Amniotic stem cell (primary cell): ENCODE measurements at places on chromosomes 4 and X.

DNA sequence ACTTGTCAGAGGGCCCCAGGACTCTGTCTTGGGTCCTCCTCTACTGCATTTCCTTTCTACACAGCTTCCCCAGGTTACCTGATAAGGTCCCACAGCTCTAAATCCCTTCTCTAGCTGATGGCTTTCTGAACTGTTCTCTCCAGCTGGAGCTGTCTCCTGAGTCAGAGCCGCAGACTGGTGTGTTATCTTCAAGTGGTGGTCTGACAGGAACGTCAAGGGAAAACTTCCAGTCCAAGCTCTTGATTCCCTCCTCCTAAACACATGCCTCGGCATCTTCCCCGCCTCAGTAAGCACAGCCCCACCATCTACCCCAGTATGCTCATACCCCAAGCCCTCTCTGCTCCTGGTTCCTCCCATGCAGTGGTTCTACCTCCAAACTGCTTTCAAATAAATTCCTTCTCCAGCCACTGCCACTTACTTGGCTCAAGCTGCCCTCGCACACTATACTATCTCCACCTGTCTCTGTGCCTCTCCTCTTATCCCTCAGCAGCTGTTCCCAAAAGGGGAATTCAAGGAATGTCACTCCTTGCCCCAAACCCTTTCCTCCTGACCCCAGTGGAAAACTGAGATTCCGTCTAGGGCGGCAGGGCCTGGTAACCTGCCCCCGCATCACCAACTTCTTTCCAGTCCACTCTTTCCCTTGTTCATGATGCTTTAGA, 17.2 kb upstream of the CENPU start:
- DNase-seq: no peak

GRCh38 chr4:177802661-177803060, 360.4 kb upstream of the AGA start:
- DNase-seq: no peak

- no peak for DNase-seq
These were observed 13.4 kb downstream of the UFSP2 start for GRCh38 chr4:185412412-185412811.

- no peak for DNase-seq
These were observed 174.0 kb upstream of the IL15 start for GRCh38 chr4:141462361-141462760.

DNA sequence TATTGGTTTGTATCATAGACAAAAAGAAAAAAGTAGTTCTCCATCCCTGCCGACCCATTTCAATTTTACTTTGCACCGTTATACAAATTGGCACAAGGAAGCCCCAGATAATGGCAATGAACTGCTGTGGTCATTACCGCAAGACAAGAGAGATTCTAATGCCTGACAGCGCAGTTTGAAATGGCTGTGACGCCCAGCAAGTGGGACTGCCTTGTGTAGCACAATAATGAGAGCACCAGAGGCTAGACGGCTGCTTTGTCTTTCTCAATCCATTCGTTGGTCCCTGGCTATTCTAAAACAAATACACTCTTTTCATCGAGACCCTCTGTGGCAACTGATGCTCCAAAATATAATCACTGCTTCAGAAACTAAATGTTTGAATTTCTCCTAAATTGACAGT, 192.4 kb upstream of the NEIL3 start:
- DNase-seq: no peak

GRCh38 chr4:119025420-119025819, 110.2 kb upstream of the MYOZ2 start:
- DNase-seq: no peak

- no peak for DNase-seq
These were observed 3.3 kb downstream of the PQBP1 start for GRCh38 chrX:48901069-48901468.

GRCh38 chr4:90641861-90642599, 514.8 kb downstream of the CCSER1 start:
- no peak for DNase-seq

- DNase-seq: no peak
These were observed 4.0 kb downstream of the ADH5 start for GRCh38 chr4:99084595-99084994.

- no peak for DNase-seq
These were observed 20.8 kb downstream of the ATP5ME start for GRCh38 chr4:653080-653821.

- no peak for DNase-seq
These were observed 48.1 kb upstream of the ARHGEF6 start for GRCh38 chrX:136828830-136829229.

DNA sequence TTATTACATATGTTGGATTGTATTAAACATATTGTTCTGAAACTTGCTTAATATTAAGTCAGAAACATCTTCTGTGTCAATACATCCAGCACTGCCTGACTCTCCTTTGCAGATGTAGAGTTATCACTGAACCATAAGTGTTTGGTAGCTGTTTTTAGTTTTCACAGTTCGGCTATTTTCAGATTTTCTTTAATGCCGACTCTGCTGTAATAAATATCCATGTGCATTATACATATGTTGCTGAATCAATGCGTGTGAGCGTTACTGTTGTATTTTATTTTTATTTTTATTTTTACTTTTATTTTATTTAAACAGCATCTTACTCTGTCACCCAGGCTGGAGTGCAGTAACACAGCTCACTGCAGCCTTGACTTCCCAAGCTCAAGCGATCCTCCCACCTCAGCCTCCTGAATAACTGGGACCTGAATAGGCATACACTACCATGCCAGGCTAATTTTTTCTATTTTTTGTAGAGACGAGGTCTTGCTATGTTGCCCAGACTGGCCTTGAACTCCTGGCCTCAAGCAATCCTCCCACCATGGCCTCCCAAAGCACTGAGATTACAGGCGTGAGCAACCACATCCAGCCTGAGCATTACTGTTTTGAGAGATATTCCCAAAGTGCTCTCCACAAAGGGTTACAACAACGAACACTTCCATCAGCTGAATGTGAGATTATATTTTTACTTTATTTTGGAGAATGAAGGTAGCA, 50.7 kb upstream of the NOCT start:
- DNase-seq: no peak

DNA sequence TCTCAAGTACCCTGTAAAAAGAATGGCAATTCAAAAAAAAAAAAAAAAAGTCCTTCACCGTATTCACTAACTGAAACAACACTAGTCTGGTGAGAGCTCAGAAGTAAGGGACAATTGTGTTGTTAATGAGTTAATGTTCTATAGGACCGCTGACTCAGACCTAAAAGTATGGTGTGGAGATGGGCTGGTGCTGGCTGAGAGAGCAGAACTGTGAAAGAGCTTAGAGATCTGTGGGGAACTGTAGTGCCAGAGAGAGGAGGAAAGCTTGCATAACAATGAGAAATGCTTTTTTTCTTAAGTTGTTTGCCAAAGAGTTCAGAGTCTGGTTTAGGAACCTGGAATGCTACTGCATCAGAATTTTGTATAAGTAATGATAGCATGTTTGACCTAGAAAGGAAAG, 65.1 kb downstream of the LHFPL1 start:
- no peak for DNase-seq

GRCh38 chr4:176790398-176790797, 2.3 kb downstream of the VEGFC start:
- no peak for DNase-seq

DNA sequence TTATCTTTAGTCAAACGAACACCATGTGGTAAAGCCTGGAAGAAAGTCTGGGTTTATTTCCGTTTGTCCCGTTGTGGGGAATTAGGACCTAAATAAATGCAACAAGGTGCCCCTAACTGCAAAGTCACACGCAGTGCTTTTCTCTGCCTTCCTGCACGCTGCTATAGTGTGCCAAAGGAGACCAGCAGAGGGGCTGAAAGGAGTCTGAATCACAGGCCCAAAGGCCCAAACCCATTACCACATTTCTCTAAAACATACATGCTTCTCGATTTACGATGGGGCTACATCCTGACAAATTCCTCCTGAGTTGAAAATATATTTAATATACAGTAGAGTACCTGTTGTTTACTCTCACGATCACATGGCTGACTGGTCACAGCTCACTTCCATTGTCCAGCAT, 4.5 kb downstream of the VEGFC start:
- DNase-seq: no peak

DNA sequence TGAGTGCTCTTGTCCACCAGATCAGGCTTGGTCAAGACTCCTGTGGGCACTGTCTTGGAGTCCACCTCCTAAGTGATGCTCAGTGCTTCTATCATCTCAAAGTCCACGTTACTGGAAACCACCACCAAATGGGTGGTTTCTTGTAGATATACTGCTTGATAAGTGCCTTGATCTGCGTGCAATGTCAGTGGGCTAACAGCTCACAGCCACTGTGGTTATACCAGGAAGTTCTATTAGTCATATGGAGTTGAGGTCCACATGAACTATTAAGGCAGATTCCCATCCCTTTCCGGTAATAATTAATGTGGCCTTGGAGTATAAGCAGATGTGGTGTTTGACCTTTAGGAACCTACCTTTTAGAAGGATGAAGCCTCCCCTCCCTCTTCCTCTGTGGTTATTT, 161.9 kb downstream of the ZNF518B start:
- no peak for DNase-seq

DNA sequence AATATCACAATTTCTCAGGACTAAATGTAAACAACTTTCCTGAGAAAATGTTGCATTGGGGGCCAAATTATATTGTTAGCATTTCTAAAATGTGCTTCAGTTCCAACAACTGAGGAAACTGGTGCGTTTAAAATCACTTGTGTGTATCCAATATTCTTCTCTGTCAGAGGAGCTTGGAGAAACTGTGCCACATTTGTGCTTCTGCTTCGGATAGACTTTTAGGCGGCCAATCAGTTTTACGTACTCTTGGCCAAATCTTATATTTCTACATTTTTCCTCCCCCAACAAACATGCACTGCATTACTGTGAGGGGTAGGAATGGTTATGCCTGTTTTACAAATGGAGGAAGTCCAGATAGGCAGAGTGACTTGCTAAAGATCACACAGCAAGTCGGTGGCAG, 27.4 kb upstream of the TRPC5OS start:
- no peak for DNase-seq

DNA sequence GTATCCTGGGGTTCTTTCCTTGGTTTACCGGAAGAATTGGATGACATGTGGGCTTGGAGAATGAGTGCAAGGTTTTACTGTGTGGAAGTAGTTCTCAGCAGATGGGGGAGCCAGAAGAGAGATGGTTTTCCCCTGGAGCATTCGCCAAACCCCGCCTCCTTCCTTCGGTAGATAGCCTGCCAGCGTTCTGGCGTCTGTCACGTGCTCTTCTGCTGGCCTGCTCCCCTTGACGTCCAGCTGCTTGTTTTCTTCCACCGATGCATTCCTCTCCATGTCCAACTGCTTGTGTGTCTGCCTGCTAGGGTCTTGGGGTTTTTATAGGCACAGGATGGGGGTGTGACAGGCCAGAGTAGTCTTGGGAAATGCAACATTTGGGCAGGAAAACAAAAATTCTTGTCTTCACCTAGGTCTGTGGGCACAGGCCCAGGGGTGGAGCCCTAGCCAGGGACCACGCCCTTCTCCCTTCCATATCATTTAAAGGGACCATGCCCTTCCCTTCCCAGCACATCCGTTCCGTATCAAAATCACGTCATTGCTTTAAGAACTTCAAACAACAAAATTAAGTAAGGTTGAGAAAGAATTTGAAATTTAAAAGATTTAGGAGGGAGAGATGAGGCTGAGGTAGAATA, 538.7 kb upstream of the SMIM31 start:
- no peak for DNase-seq

DNA sequence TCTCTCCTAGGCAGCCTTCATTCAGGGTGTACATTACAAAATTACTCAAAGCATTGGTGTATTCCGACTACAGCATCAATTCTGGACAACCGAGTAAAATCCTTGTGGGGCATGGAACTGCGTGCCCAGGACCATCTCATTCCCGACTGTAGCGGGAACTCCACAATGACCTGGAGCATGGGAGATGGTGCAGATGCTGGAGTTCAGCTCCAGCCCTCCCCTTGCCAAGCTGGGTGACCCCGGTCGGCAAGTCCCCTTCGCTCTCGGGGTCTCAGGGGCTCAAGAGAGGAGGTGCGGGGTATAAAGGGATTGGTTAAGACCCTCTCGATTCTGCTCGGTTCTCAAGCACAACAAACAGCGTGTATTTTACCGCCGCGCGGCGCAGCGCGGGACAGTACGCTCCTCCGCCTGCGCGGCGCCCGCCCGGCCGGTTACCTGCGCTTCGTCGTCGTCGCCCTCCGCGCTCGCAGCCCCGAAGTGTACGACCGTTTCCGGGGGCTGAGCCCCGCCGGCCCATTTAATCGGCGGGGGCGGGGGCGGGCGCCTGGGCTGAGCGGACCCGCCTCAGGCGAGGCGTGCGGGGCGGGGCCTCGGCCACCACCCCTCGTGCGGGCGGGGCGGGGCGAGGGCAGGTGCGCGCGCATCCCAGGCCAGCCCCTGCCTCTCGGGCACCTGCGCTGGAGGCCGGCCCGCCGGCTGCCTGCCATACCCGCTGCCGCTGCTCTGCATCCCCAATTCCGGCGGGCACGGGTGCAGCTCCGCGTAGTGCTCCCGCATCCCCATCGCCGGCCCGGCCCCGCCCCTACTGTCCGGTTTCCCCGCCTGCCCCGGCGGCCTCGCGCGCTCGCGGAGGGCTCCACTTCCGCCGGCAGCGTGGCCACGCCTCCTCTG, at the start of gene G6PD:
Gene G6PD, minus strand, starts transcription at position 493 of the 891 bp plus-strand sequence. CDS start 691 bp downstream, outside the sequence.
- DNase-seq: peak; percentile 12

GRCh38 chrX:109691277-109691676, 41.8 kb downstream of the ACSL4 start:
- no peak for DNase-seq

GRCh38 chrX:630612-631496, at the start of gene SHOX:
SHOX (plus strand) TSS chrX:630791; CDS start chrX:630898, 107 bp downstream.
- DNase-seq: no peak

GRCh38 chr4:90118527-90119195, 8.5 kb upstream of the CCSER1 start:
- no peak for DNase-seq

- peak; percentile 42 for DNase-seq
These were observed 105.9 kb downstream of the CT47B1 start for GRCh38 chrX:120769576-120770341.

DNA sequence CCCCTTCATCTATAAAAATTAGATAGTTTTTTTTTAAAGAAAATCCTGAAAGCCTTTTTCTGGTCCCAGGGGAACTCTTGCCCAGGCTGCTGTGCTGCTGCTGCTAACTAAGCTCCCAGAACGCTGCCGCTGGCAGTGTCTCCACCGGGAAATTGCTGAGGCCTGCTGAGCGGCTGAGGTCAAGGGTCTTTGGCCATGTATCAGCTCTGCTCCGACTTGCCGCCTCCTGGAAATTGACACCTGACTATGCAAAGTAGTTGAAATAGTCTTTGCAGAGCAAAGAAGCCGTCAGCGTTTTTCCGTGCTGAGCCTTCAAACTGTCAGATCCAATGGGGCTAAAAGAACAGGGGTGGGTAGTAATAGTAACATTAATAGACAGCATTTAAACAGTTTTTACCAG, 839 bp downstream of the QDPR start:
- DNase-seq: no peak

- no peak for DNase-seq
These were observed 110.2 kb downstream of the GNL3L start for GRCh38 chrX:54640103-54640690.

DNA sequence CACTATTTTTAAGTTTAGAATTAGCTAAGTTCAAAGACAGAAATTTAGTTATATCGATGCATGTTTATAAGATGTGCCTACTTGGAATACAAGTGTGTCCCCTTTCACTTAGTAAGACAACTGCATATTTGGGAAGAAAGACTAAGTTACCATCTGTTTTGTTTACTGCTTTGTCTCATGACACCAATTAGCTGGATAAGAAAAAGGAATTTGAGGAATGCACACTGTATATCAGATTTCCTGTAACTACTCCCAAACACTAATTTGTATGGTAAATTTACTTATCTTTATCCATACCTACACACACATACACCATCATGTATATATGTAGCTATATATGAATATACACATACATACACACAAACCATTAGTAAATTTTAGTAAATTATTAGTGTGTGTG, 1442.8 kb upstream of the IGFBP7 start:
- no peak for DNase-seq
